ENCODE measurements at places on chromosomes 3 and 15. TPM values are rescaled to one million over a fixed set of nuclear protein-coding genes. Genes with fewer than 3 reads are reported as not detected.

DNA sequence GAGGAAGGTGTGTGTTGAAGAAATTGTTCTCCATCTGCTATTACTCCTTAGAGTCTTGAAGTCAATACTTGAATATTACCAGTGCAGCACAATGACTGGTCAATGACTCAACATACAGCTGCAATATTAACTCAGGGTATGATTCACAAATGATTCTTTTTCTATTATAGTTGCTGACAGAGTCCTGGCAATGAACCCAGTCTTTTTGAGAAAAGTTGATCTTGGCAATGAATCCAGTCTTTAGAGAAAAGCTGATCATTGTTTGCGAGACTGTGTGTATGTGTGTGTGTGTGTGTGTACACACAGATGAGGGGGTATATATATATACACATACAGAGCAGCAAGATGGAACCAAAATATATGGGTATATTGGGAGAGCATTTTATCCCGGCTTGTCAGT is 315.1 kb downstream of the ZNF385D start:
- no peaks in the 10 kb centered on the region for H3K36me3 ChIP-seq
- no peak for DNase-seq
- H3K27me3 ChIP-seq = no peaks in the 10 kb centered on the region

DNA sequence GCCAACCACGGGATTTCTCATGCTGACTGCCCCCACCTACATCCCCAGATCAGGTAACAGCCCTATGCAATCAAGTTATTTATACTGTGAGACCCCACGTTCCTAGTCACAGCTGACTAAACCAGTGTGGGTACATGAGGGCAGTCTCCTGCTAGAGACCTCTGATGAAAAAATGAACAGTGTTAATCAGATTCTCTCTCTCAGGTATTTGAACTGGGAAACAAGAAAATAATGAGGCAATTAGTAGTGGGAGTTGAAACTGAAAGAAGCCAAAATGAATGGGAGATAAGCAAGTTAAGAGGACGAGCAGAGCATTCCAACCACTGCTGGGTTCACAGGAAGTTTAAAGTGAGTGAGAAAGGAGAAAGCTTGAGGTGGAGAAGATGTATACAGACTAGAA is 98.5 kb upstream of the MYO5C start:
- no peaks in the 10 kb centered on the region for H3K36me3 ChIP-seq
- no peak for DNase-seq
- no peaks in the 10 kb centered on the region for H3K27me3 ChIP-seq
- no peaks in the 10 kb centered on the region for H3K4me1 ChIP-seq

DNA sequence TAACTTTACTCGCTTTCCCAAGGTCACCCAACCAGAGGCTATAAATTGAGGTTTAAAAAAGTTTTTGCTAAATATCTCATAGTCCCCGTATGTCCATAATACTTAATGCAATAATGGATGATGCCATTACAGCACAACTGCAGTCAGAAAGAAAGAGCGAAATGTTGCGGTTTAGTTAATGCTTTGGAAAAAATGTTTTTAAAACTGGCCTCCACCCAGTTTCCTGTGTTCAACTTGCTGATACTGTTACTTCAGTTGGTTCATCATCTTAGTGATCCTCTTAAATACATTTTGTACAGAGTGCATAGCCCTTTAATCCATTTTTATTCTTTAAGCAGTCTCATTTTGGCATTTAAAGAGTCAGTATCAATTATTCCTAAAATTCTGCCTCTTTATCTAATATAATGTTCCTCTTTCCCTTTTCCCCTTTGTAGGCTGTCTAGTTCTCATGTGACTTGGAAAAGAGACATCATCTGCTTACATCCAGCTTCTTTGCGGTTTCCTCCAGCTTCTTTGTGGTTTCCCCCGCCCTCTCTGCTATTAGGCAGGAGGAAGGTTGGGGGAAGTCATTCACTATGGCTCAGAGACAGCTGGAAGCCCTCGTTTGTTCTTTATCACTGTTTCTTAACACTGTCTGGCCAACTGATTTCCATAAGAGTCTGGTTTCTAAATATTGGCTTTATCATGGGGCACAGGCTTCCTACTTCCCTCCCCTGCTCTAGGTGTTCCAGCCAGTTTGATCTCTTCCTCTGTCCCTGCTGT is 154.3 kb downstream of the GOLIM4 start:
- H3K4me3 ChIP-seq = no peak overlapping the region
- no peaks in the 10 kb centered on the region for H3K4me1 ChIP-seq

- no peak overlapping the region for H3K27ac ChIP-seq
- H3K4me3 ChIP-seq = no peak overlapping the region
- no peaks in the 10 kb centered on the region for H3K4me1 ChIP-seq
- H3K36me3 ChIP-seq = peaks cover 2% of the 10 kb centered on the region
- H3K27me3 ChIP-seq = no peaks in the 10 kb centered on the region
These were observed 459.9 kb upstream of the TPRG1 start for GRCh38 chr3:188711881-188712247.

DNA sequence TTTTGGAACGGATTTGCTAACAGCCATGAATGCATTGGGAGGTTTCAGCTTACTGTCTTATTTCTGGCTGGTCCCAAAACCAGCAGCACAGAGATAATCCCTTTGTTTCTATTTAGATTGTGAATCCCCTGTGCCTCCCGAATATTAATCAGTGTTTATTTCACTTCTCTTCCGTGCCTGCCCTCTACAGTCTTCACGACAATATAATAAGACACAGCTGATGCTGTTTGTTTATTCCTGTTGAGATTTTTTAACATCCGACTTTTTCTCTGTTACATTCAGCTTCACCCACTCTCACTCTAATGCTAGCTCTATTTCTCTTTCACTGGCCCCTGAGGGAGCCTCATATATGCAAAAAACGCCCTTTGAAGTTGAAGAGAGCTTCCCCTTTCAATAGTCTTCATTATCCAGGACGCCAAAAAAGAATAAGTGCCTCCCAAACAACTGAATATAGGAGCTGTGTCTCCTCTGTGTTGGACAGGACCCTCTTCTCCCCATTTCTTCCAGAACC is 995.3 kb downstream of the ROBO2 start:
- no peak for DNase-seq
- H3K36me3 ChIP-seq = no peaks in the 10 kb centered on the region
- H3K27me3 ChIP-seq = no peaks in the 10 kb centered on the region
- H3K4me1 ChIP-seq = no peaks in the 10 kb centered on the region
- H3K27ac ChIP-seq = no peak overlapping the region

DNA sequence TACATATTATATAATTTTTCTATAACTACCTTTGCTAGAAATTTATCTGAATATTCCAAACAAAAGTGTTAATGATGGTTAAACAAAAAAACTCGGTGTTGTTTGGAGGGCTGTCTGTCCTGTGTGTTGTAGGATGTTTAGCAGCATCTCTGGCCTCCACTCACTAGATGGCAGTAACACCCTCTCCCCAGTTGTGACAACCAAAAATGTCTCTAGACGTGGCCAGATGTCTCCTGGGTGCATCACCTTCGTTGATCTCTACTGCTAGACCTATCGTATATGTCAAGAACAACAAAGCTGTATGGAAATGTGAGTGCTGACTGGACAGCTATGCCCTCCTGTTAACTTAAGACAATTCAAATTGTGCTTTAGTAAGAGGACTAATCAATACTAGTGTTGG is 14.1 kb downstream of the ANKRD34C start:
- no peak overlapping the region for H3K27ac ChIP-seq
- peaks cover 7% of the 10 kb centered on the region for H3K27me3 ChIP-seq
- no peaks in the 10 kb centered on the region for H3K36me3 ChIP-seq
- no peaks in the 10 kb centered on the region for H3K4me1 ChIP-seq
- H3K4me3 ChIP-seq = no peak overlapping the region
- DNase-seq = no peak

- H3K4me3 ChIP-seq = no peak overlapping the region
- no peaks in the 10 kb centered on the region for H3K4me1 ChIP-seq
- no peaks in the 10 kb centered on the region for H3K27me3 ChIP-seq
- H3K27ac ChIP-seq = no peak overlapping the region
These were observed 33.3 kb downstream of the ATG7 start for GRCh38 chr3:11305509-11305908.

DNA sequence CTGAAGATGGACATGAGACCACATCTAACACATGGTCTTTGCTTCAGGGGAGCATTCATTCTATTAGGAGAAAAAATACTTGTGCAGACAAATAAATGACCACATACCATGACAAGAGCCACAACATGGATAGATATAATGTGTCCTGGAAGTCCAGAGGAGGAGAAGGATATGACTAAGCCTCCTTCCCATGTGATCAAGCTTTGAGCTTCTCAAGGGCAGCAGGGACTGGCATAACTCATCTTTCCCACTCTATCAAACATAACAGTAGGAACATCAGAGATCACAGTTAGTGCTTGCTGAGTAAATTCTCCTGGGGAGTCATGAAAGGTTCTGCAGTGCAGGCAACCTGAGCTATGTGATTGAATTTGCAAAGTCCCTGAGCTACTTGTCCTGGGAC is 86.0 kb upstream of the LPP start:
- peak; percentile 14 for DNase-seq
- H3K36me3 ChIP-seq = no peaks in the 10 kb centered on the region
- no peak overlapping the region for H3K27ac ChIP-seq
- H3K4me1 ChIP-seq = no peaks in the 10 kb centered on the region

- no peaks in the 10 kb centered on the region for H3K4me1 ChIP-seq
- no peak overlapping the region for H3K4me3 ChIP-seq
- no peak overlapping the region for H3K27ac ChIP-seq
- no peak for DNase-seq
- no peaks in the 10 kb centered on the region for H3K27me3 ChIP-seq
These were observed 5.2 kb upstream of the CPLX3 start for GRCh38 chr15:74821091-74821789.

DNA sequence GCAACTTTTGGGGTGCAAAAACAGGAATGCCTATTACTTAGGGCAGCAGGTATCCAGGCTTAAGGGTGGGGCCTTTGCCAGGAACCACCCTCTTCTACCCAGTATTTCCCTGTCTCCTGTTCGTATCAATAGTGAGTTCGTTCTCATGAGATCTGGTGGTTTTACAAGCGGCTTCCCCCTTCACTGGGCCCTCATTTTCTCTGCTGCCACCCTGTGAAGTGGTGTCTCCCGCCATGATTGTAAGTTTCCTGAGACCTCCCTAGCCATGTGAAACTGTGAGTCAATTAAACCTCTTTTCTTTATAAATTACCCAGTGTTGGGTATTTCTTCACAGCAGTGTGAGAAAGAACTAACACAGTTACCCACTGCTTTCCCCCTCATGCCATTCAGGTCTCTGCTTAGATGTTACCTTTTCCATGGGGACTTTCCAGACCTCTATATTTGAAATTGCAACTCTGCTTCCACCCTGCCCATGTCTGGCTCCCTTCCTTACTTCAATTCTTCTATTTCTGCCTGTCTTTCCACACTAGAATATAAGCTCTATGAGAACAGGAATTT is 23.9 kb upstream of the TRA2B start:
- no peaks in the 10 kb centered on the region for H3K4me1 ChIP-seq
- no peak overlapping the region for H3K4me3 ChIP-seq
- H3K27ac ChIP-seq = no peak overlapping the region
- H3K36me3 ChIP-seq = no peaks in the 10 kb centered on the region
- DNase-seq = no peak

GRCh38 chr3:85567071-85567676 is 608.4 kb downstream of the CADM2 start:
- no peaks in the 10 kb centered on the region for H3K4me1 ChIP-seq
- DNase-seq = peak; percentile 1
- H3K27ac ChIP-seq = no peak overlapping the region
- no peaks in the 10 kb centered on the region for H3K36me3 ChIP-seq
- no peaks in the 10 kb centered on the region for H3K27me3 ChIP-seq

- no peaks in the 10 kb centered on the region for H3K27me3 ChIP-seq
- no peaks in the 10 kb centered on the region for H3K4me1 ChIP-seq
- no peaks in the 10 kb centered on the region for H3K36me3 ChIP-seq
- no peak overlapping the region for H3K27ac ChIP-seq
- no peak overlapping the region for H3K4me3 ChIP-seq
These were observed 20.1 kb upstream of the TGFBR2 start for GRCh38 chr3:30586096-30586805.

DNA sequence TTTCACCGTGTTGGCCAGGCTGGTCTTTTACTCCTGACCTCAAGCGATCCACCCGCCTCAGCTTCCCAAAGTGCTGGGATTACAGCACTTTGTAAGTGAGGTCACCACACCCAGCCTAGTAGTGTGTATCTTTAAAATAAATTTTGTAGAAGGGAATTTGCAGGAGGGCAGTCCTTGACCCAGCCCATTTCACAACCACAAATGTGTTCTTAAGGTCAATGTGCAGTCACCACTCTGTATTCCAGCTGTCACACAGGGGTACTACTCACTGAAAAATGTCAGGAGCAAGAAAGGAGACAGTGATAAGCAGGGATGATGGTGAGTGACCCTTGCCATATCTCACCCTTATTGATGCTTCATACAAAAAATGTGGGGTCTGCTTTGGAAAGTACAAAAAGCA is 98.5 kb downstream of the FRMD5 start:
- no peaks in the 10 kb centered on the region for H3K4me1 ChIP-seq
- no peaks in the 10 kb centered on the region for H3K27me3 ChIP-seq
- no peak overlapping the region for H3K4me3 ChIP-seq
- H3K36me3 ChIP-seq = no peaks in the 10 kb centered on the region
- DNase-seq = no peak

- no peak overlapping the region for H3K4me3 ChIP-seq
- no peaks in the 10 kb centered on the region for H3K27me3 ChIP-seq
- DNase-seq = no peak
- H3K27ac ChIP-seq = no peak overlapping the region
- no peaks in the 10 kb centered on the region for H3K36me3 ChIP-seq
These were observed 56.2 kb downstream of the ZNF445 start for GRCh38 chr3:44421280-44421679.

GRCh38 chr3:138023754-138024153 is 13.8 kb downstream of the CLDN18 start:
- no peaks in the 10 kb centered on the region for H3K27me3 ChIP-seq
- no peaks in the 10 kb centered on the region for H3K4me1 ChIP-seq
- no peaks in the 10 kb centered on the region for H3K36me3 ChIP-seq
- no peak overlapping the region for H3K27ac ChIP-seq

Gene CHL1
- 0.81 TPM for polyA plus RNA-seq

Gene THSD4
- 7.3 TPM for polyA plus RNA-seq

Gene NPAP1
- polyA plus RNA-seq = not detected

Gene OCA2
- not detected for polyA plus RNA-seq

Gene KBTBD12
- 0.80 TPM for polyA plus RNA-seq

Gene RPUSD2
- polyA plus RNA-seq = 3.2 TPM

Gene SMC4
- polyA plus RNA-seq = 17.0 TPM

Gene WDR76
- polyA plus RNA-seq = 1.1 TPM

Gene A4GNT
- 0.03 TPM for polyA plus RNA-seq

Gene GRK7
- polyA plus RNA-seq = not detected

Gene LAMB2
- polyA plus RNA-seq = 598 TPM

Gene BRK1
- 191 TPM for polyA plus RNA-seq

Gene TMC3
- polyA plus RNA-seq = not detected

Gene CCDC54
- polyA plus RNA-seq = not detected

Gene SAMD7
- polyA plus RNA-seq = not detected

All from small intestine (tissue), 16 donors.